ENCODE measurements at places on chromosomes 11 and 22.

DNA sequence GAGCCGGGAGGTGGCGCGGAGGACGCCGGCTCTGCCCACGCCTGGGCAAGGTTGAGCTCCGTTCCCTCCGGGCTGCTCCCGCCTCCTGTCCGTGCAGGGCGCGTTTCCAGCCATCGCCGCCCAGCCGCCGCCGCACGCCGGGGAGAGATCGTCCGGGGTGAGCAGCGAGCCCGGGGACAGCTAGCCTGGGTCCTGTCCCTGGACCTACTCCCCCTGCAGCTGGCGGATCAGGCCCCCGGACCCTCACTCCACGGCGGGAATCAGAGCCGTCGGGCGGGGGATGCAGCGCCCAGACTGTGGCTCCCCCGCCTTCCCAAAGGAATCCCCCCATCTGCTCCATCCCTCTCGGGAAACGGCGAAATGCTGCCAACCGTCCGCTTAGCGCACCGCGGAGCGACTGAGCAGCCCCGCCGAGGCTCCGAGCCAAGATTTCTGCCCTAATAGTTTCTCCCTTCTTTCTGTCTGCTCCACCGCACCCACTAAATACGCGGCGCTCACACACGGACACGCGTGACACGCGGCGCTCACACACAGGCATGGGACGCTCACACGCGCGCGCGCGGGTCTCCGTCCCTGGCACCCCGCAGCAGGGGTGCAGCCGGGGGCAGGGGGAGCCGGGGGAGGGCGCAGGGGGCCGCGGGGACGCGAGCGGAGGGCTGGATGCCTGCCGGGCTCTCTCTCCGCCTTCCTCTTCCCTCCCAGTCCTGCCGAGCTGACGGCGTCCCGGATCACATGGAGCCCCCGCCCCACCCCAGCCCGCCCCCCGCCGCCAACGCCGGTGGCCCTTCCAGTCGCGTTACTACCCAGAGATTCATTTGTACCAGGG, at the start of gene KCNJ5:
Gene KCNJ5 (plus strand): TSS at position 814 of the 826 bp plus-strand sequence. CDS start 19,918 bp downstream, outside the sequence.
- no peak for DNase-seq

GRCh38 chr11:88068848-88069554, 106.2 kb downstream of the RAB38 start:
- DNase-seq = no peak

DNA sequence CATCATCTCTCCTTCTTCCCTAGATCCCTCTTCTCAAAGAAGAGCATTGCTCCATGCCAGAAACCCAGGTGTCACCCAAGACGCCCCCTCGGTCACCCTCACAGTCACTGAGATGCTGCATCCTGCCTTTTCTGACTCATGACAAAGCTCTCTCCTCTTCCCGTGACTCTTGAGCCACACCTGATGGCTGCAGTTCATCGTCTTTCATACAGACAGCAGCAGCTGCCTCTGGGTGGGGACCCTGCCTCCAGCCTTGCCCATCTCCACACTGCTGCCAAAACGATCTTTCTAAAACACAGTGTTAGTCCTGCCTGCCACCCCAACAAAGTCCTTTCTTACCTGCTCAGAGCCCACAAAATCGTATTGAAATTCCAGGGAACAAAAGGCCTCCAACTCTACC, 44.8 kb downstream of the BUD13 start:
- DNase-seq = no peak

DNA sequence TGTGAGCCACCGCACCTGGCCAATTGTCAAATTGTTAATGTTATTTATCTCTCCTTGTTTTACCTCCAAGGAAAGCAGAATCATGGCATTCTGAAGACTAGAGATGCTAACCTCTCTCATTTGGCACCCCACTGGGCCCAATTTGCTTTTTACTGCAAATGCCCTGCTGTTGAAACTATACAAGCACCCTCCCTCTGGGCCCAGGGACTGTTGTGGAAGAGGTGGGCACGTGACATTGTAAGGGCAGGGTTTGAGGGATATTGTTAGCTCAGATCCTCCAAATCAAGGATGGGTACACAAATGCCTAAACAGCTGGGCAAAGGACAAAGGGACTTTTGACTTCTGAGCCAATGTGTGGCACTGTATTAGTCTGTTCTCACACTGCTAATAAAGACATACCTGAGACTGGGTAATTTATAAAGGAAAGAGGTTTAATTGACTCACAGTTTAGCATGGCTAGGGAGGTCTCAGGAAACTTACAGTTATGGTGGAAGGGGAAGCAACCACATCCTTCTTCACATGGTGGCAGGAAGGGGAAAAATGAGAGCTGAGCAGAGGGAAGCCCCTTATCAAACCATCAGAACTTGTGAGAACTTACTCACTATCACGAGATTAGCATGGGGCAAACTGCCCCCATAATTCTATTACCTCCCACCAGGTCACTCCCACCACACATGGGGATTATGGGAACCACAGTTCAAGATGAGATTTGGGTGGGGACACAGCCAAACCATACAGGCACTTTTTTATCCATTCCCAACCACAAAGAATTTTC, 6.5 kb upstream of the ALDH3B2 start:
- DNase-seq = no peak

- DNase-seq = peak; percentile 80
Measured at GRCh38 chr11:111565114-111565720, 24.7 kb downstream of the LAYN start.

DNA sequence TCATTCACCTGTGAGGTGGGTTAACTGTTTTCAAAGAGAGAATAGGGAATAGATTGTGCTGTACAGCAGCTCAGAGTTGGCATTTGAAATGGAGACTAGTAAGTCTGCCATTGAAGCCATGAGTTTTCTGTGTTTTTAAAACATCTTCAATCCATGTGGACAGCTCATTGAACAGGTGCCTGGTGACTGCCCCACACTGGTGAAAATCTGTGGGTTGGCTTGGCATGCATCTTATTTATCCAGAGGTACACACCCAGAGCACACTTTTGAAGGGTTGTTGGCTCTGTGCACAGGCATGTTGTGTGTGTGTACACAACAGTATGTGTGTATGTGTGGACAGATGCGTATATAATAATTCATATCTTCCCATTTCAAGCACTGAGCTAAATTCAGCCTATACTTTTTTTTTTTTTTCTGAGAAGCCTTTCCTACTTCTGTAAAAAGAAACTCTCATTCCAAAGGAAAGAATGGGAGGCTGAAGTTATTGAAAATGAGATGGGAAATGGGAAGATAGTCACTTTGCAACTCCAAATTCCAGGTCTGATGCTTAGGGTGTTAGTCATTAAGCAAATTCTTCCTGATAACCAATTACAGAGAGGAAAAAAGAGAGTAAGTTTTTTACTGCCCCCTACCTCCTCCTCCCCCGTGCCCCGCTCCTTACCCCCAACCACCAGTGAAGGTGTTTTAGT, 7.0 kb upstream of the LYVE1 start:
- DNase-seq = no peak

DNA sequence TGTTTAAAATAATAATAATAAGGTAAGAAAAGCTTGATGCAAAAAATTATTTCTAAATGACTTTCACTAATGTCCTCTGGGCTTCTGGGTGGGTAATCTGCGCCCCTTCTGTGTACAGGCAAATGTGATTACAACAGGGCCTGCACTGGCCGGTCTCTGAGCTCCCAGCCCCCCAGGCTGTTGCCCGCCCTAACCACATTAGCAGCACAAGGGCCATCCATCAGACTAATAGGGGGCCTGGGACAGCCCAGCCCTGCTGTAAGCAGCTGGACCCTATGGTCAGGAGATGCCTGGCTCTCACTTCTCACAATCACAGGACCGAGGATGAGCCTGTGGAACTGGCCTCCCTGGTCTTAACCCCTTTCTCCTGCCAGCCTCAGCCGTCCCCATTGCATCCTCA, 388.4 kb downstream of the BUD13 start:
- DNase-seq = no peak

DNA sequence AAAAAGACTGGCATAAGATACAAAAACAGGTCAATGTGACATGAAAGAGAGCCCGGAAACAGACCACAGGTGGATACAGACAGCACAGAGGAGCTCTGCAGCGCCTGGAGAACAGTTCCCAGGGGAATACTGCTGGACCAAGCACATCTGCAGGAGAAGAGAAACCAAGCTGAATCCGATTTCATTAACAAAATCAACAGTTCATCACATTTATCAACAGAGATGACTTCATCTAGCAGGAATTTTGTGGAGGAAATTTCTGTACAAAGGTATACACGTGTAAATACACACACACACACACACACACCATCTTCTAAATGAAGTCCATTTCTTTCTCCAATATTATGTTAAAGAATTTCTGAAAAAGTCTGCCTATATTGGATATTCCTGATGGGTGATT, 17.1 kb downstream of the YPEL1 start:
- peak; percentile 29 for DNase-seq

DNA sequence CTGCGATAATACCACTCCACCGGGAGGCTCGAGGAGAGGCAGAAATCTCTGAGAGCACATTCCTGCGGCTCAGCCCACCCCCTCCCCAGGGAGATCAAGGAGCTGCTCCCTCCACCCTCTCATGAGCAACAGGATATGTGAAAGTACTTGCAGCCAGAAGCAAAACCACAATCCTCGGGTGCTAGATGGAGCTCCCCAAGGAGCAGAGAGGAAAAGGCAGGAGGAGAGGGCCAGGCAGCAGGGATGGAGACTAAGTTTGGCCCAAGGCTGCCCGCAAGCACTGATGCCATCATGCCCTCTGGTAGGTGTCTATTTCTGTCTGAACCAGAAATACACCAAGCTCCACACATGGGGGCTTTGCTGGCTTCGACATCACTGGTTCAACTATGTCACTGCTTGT, 22.3 kb downstream of the VPS37C start:
- DNase-seq = peak; percentile 76

- no peak for DNase-seq
Measured at GRCh38 chr11:60762851-60763691, 6.4 kb downstream of the MS4A15 start.

DNA sequence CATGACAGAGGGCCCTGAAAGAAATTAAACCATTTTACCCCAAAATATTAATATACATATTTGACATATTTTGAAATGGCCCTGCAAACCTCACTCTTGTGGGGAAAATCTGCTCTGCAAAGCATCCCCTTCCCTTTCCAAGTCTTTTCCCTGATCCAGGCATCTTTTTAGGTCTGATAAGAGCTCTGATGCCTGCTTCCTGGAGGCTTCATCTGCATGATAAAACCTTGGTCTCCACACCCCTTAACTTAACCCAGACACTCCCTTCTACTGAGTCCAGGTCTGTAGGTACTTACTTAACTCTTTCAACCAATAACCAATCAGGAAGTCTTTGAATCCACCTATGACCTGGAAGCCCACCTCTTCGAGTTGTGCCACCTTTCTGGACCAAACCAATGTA, 1.8 kb upstream of the LGALS12 start:
- DNase-seq = no peak

GRCh38 chr11:130583801-130584211, 135.4 kb downstream of the ADAMTS15 start:
- no peak for DNase-seq

DNA sequence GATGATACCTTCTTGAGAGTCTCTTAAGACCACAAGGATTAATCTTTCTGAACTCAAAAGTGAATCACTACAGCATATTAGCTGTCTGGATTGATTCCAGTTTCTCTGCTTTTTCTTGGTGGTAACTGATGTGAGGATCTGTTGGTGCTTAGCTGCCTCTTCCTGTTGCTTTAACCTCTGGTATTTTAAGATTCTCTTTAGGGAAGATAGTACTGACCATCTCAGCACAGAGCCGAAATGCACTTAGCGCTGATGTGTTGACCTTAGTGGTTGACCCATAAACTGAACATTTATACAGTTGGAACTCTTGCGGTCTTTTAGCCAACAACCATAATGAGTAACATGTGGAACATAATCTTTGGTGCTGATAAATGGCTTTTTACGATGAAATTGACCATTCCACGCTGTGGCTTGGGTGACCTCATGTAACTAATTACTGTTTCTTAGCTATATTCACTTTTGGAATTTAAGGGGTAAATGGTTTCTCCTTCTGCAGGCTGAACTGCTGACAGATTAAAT, 33.7 kb downstream of the APLP2 start:
- DNase-seq = peak; percentile 96

DNA sequence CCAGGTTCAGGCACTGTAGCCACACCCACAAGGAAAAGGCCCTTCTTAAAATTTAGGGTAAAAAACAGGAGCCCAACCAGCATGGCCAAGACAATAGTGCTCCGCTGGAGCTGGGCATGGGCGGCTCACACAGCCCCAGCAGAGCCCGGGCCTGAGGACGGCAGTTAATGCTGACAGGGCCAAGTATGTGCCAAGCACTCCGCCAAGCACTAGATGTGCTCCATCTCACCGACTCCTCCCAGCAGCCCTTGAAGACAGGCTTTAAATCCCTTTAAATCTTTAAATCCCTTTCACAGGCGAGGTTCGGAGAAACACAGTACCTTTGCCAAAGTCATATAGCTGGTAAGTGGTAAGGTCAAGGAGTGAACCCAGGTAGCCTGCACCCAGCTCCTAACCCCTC, 4.8 kb downstream of the ARFGAP2 start:
- DNase-seq = no peak

DNA sequence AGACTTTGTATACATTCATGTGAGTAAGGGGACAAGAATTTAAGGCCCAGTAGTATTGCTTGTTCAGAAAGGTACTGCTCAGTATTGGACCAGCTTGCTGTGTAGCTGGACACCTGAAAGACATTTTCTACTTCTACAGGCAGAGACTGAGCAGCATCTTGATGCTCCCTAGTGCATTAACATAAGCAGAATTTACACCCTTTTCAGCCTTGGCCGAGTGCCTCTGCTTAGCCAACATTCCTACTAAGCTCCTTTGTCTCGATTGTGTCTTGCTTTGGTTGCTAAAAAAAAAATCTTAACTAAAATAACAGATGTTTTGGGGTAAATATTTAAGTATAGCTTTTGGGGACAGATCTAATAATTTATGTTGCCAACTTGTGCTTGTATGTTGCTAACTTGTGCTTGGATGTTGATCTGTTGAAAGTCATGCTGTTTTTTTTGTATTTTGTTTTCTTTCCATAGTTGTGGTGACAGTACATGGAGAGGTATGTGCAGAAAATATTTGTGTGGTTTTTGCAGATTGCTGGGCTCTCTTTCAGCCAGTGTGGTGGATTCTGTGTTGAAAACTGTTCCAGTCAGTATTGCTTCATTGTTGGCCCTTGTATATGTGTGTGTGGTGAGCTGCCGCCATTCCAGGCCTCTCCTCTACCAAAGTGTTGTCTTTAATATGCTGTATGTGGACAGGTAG, 3.7 kb downstream of the PTS start:
- DNase-seq = peak; percentile 86
